NCI-H1417 treated with DMSO at 0.1 percent for 48 hours (cell line): ENCODE measurements at places on chromosomes 2 and 18.

DNA sequence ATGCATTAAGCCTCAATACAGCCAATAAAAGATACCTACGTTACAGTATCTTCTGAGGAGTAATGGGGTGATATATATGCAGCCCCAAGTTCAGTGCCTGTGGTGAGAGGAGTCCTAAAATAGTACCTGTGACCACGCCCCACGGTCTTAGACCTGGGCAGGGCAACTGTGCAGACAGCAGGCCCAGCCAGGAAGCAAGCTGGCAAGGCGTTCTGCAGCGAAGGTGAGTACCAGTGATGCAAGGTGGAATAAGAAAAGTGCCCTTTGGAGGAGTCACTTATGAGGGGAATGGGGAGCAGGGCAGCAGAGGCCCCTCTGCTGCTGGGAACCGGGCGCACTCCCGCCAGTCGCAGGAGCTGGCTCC lies 12.7 kb upstream of the MAP3K2 start:
- no peak for DNase-seq

DNA sequence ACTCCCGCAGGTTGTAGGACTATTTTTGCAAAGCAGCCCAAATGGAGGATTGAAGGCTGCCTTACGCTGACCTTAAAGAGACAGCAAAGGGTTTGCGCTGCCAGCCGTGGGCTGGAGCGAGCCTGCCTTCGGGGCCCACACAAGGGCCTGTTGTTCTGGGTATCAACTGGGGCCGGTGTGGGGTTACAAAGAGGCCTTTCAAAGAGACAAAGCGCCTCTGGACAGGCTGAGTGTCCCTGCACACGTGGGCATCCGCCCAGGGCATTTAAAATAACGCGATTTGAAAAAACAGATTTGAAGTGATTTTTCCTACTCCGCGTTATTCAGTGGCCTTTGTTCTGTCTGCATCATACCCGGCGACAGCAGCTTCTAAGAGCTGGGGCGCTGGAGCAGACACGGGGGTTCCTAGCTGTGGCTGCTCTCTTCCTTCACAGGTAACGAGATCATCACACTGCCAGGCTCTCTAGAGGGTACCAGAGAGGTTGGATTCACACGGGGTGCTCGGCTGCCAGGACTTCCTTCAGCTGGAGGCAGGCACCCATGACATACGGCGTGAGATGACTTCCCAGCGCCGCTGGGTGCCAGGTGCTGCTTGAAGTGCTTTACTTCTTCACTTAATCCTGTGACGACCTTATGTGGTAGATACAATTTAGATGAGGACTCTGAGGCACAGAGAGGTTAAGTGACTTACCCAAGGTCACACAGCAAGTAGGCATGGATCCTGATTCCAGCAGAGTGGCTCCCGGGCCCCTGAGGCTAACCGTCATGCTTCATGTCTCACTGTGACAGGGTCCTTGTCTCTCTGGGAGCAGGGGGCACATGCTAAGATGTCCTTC lies 32.2 kb downstream of the MAL start:
- no peak for DNase-seq

- no peak for DNase-seq
Measured at GRCh38 chr2:232761301-232761907, 15.0 kb downstream of the KCNJ13 start.

- no peak for DNase-seq
Measured at GRCh38 chr2:160365716-160366367, 127.8 kb downstream of the RBMS1 start.

DNA sequence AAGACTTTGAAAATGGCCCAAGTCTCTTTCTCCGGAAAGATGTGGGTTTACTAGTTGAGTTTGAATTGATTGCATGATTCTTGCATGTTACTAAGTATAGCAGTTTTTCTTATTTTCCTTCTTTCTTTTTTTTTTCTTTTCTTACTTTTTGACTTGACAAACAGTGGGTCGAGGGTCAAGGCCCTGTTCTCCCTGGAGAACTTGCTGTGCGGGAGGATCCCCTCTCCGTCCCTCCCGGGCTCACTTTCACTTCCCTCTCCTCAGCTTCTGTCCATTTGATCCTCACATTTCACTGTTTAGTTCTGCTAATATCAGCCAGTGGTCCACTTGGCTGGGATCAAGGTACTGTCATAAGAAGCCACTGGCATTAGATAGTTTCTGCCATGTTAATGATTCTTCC lies 767.4 kb downstream of the TDRD15 start:
- no peak for DNase-seq

DNA sequence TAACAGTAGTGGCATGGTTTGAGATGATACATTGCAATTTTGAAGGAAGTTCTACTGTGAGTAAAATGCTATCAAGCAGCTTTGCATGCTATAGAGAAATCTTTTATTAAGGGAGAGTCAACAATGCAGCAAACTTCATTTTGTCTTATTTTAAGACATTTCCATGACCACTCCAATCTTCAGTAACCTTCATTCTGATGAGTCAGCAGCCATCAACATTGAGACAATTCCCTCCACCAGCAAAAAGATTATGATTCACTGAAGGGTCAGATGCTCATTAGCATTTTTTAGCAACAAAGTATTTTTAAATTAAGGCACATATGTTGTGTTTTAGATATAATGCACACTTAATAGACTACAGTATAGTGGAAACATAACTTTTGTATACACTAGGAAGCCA lies 235.7 kb downstream of the DSC3 start:
- DNase-seq, result no peak

DNA sequence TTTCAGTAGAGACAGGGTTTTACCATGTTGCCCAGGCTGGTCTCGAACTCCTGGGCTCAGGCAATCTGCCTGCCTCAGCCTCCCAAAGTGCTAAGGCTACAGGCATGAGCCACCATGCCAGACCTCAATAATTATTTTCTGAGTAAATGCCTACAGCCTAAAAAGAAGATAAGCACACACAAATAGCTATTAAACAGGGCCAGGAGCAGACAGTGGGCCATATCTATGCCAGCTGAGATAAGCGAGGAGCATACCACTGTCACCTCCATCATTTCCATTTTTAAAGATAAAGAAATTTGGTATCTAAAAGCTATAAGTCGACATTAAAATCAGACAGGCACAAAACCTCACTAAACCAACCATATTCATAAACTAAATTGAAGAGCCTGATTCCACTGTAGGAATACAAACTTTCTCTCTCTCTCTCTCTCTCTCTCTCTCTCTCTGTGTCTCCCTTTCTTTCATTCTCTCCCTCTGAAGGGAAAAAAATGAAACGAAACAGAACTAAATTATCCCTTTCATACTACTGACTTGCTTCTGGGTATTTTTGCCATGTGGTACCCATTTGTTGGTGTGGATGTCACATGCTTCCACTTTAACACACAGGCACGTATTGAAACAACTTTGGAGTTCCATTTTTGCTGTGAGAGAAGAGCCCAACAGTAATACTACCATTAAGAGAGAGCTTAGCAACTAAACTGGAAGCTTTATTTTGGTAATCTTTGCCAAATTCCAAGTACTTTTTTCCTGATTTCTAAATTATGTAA lies 51.0 kb downstream of the FARSB start:
- DNase-seq, result no peak

GRCh38 chr2:54657664-54658083 lies 65.8 kb upstream of the EML6 start:
- DNase-seq, result no peak

- DNase-seq, result no peak
Measured at GRCh38 chr2:43941966-43942365, 53.8 kb downstream of the LRPPRC start.
